ENCODE measurements at places on chromosomes 6 and 20.

DNA sequence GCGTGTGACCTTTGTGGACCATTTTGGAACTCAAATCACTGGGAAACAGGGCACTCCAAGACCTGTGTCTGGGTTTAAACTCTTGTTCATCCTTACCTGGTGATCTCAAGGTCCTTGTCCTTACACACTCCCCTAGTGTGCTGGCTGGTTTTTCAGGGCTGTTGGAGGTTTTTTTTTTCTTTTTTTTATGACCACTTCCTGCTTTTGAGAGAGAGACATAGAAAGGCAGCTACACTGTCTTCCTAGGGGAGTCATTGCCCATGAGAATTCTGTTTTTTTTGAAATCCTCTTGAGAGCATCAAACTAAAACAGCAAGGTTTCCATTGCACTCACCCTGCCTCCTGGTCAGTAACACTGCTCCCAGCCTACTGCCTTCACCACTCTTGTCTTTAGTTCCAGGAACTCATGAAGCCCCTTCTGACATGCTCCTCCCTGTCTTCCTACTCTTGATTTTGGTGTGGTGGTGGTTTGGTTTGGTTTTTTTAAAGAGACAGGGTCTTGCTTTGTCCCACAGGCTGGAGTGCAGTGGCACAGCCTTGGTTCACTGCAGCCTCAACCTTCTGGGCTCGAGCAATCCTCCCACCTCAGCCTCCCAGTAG, 28.6 kb downstream of the PRPH2 start:
- DNase-seq = peak; percentile 17

DNA sequence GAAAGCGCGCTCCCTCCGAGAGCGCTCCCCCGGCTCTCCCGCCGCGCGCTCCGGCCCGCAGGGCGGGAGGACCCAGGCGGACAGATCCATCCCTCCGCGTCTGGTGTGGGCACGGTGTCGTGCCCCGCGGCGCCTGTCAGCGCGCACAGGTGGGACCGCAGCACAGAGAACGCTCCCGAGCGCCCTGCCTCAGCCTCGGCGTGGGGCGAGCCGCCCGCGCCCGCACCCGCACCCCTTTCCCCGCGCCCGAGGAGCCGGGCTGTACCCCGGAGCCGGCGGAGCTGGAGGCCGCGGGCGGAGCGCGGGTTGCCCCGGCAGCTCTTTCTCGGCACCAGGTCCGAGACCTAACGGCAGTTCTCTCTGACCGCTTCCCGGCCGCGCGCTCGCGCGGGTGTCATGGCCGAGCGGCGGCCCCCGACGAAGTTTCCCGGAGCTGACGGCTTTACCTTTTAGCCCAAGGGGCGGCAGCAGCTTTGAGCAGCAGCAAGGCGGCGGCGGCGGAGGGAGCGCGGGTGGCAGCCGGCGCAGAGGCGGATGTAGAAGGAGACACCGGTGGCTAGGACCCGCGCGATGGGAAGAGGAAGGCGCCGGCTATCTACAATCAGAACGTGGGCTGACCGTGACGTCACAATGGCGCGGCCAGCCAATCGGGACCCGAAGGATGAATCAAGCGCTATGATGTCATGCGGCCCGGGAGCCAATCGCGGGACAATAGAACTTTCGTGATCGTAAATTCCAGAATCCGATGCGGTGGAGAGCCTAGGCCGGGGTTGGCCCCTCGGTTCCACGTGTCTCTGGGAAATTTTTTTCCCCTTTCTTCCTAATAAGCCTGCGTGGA, at the start of gene ELOVL5:
Gene ELOVL5 (minus strand): TSS at position 580 of the 838 bp plus-strand sequence. CDS start 53,251 bp downstream, outside the sequence.
- peak; percentile 99 for DNase-seq

DNA sequence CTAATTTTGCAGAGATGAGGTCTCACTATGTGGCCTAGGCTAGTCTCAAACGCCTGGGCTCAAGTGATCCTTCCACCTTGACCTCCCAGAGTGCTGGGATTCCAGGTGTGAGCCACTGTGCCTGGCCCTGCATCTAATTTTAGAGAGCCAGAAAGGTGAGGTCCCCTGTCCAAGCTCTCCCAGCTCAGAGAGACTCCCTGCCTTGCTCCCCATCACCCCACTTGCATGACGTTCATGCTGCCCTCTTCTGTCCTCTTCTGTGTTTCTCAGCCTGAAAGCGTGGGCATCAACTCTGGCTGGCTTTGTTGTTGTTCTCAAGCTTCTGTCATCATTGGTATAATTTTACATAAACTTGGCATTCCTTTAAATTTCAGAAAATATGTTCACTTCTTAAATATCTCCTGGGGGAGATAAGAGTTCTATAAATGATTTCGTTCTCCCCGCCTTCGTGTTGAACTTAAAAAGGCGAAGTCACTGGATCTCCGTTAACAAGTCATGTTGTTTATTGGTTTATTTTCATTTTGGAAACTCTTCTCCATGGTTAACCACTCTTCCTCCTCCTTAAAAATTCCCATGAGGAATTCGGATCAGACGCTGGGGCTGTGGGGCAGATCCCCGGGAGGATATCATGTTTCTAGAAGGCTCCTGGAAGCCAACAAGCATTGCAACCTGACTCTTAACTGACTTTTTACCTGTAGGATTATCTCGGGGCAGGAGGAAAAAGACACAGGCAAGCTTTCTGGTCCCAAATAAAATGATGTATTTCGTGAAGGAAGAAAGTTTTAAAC, 13.2 kb upstream of the PARD6B start:
- no peak for DNase-seq

DNA sequence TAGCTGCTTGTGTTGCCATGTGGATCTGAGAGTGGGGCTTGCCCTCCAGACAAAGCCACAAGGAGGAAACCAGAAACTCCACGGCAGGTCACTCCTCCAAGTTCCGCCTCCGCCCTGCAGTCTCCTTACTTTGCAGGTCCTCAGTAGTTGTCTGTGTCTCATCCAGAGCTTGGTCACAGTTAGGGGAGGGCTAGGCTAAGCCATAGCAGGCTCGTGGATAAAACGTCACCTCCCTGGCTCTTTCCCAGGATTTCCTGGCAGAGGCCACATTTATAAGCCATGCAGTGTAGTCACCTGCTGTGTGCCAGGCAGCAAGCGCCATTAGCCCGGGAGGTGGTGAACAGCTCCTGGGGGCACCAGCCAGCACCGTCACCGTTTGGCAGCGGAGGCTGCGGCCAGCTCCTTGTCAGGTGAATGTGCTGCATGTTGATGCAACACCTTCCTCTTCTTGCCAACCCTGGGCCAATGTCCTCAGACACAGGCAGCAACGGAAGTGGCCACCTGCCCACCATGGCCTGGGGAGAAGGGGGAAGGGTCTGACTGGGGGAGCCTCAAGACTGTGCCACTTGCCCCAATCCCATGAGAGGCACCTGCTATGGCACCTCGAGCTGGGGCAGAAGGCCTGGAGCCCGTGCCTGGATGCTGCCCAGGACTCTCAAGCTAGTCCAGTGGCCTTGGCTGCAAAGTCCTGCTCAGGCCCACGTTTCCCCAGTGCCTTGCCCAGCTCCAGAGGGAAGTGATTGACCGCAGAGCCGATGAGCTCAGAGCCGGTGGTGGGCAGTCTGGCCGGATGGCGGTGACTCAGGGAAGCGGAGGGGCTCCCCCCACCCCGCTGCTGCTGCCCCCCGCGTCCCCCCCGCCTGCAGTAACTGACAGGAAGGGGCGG, 39.0 kb upstream of the SLCO4A1 start:
- DNase-seq = peak; percentile 65

- DNase-seq = no peak
These were observed 20.5 kb downstream of the BPIFB4 start for GRCh38 chr20:33099843-33100538.

DNA sequence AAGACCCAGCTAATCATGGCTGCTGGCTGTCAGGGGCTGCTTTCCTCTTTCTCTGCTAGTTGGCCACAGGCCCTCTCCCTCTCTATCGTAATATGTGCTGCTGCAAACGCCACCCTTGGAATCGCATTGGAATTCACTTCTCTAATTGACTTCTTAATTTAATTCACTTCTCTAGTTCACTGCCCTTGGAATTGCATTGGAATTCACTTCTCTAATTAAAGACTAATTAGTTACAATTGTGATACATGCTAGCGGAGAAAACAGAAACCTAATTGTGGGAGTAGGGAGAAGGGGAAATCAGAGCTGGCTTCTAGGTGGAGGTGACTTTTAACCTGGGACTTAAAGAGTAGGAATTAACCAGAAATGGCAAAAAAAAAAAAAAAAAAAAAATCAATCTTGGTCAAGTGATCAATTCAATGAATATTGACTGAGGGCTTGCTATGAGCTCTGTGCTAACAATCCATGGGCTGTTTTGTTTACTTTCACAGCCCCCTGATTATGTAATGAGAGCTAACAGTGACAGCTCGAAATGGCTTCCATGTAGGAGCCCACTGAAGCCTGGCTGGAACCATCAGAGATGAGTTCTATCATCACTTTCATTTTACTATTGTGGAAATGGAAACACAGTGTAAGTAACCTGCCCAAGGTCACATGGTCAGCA, 11.3 kb downstream of the ZFP64 start:
- DNase-seq = no peak

DNA sequence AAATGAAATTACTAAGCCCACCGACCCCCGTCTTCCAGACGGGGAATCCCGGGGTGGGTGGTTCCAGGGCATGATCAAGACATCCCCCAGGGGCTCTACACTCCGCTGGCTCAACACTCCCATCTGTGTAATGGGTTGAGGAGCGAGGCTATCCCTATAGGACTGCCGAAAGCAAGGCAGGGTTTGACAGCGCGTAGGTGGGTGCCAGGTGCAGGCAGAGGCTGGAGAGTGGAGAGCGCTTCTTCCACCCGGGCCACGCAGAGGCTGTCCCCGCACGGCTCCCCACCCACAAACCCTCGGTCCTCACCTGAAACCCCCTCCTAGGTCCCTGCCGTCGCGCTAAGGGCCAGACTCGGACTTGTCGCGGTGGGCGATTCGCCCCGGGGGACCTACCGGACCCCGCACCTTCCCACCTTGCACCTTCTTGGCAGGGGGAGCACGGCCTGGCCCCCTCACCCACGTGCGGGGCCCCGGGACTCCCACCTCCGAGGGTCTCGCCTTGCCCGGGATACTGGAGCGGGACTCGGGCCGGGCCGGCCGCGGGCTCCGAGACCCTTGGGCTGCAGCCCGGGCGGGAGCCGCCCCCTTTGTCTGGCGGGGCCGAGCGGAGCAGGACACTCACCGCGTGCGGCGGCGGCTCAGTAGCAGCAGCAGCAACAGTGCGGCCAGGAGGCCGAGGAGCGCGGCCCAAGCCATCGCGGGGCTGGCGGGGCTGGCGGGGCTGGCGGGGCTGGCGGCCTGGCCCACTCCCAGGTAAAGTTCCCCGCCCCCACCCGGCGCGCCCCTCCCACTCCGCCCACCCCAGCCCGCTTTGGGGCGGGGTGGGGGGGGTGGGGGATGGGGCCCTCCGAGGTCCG, at the start of gene PTGIS:
Gene PTGIS (minus strand): TSS at position 717 of the 857 bp plus-strand sequence. CDS start 21 bp downstream, at position 696.
- DNase-seq = no peak

- DNase-seq = no peak
These were observed 34.7 kb upstream of the STX16 start for GRCh38 chr20:58616411-58616810.

GRCh38 chr6:107066697-107067659, 39.0 kb downstream of the MTRES1 start:
- no peak for DNase-seq

GRCh38 chr20:49045440-49046086, 549 bp upstream of the CSE1L start:
- no peak for DNase-seq

DNA sequence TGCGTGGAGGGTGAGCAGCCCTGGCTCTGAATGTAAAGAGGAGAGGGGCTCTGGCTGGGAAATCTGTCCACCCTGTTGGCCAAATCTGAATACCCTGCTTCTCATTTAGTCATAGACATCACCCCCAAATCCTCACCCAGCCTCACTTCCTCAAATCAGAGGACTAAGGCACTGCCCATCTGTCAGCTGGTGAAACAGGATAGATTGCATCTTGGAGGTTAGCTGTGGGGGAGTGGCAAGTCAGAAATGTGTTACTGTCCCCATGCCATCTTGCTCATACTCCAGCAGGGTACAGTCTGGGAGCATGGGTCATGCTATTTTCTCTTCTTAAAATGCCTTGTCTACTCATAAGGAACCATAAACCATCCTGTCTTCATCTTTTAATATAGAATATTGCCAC, 9.5 kb upstream of the DTNBP1 start:
- no peak for DNase-seq

GRCh38 chr6:37920667-37921066, 101.1 kb downstream of the ZFAND3 start:
- DNase-seq = no peak

- DNase-seq = peak; percentile 51
These were observed 43.3 kb downstream of the SLC2A10 start for GRCh38 chr20:46752728-46753127.

DNA sequence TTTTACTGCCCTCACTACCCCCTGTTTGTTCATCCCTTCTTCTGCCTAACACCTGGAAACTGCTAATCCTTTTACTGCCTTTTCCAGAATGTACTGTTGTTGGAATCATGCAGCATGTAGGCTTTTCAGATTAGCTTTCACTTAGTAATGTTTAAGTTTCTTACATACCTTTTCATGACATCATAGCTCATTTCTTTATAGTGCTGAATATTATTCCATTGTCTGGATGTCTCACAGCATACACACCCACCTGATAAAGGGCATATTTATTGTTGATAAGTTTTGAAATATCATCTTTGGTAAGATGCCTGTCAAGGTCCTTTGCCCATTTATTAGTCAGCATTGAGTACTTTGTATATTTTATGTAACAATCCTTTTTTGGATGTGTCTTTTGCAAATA, 588.2 kb upstream of the NRSN1 start:
- no peak for DNase-seq

GRCh38 chr20:60132827-60133670, 174.8 kb downstream of the CDH26 start:
- DNase-seq = no peak

GRCh38 chr6:153725456-153725855, 313.6 kb upstream of the OPRM1 start:
- no peak for DNase-seq

DNA sequence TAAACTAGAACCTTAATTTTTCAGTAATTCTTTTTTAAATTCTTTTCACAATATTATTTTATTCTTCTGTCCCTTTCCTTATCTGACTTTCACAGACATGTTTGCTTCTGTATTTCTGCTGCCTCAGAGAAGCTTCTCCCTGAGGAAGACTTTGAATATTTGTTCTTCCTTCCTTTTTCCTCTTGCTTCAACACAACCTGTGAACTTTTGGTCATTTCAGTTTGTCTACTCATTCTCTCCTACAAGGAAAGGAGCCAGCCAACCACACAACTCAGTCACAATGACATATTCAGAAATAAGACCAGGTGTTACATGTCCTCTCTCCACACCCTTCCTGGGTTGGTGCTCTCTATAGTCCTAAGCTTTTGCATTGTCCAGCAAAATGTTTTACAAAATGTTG, 310.4 kb downstream of the TFAP2B start:
- no peak for DNase-seq

- no peak for DNase-seq
These were observed 859 bp upstream of the BIRC7 start for GRCh38 chr20:63234693-63235398.

DNA sequence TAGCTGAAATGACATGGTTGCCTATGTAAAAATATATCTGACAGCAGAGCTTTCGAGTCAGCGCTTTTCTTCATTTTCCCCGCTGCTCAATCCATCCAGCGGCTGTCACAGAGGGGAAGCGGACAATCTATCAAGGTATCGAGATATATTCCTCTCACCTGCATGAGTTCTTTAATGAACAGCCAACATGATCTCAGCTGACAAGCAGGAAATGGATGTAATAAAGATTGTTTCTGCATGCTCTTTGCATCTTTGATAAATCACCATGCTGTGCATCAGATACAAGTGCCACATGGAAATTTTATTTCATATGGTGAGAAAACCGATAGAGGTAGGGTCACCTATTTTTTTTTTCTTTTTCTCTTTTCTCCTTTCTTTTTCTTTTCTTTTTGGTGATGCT, 602.3 kb upstream of the MMS22L start:
- no peak for DNase-seq

GRCh38 chr6:49401063-49401462, 62.0 kb downstream of the MMUT start:
- DNase-seq = no peak
